Activated B cell treated with CpG ODN at 0.5 μM for 24 hours (primary cell): ENCODE measurements at places on chromosomes 1 and 21. TPM values are rescaled to one million over a fixed set of nuclear protein-coding genes. Genes with fewer than 3 reads are reported as not detected.

The H6PD gene
- total RNA-seq, result 20.3 and 21.9 TPM in 2 replicates

The KIAA1614 gene
- 0.07 and 0.38 TPM in 2 replicates for total RNA-seq

The CRYAA gene
- total RNA-seq, result not detected in 2 replicates

The ACTL8 gene
- total RNA-seq, result not detected in 2 replicates

DNA sequence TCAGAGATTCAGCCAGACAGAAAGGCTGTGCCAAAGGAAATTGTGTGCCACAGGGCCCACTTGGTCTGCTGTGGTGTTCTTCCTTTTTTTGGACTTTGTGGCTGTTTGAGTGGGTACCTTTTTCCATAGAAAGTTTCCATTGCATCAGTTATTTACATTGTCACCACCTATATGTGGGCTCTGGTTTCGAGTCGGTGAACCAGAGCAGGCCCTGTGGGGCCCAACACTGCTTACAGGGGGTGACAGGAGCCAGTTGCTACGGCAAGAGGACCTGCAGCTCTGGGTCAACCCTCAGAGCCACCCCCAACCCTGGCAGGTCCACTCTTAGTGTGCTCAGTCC lies 157.0 kb upstream of the EDN2 start:
- no peaks in the 10 kb centered on the region for H3K36me3 ChIP-seq
- no peak for DNase-seq
- H3K4me1 ChIP-seq, result peaks cover 35% of the 10 kb centered on the region
- H3K27me3 ChIP-seq, result no peaks in the 10 kb centered on the region
- H3K27ac ChIP-seq, result no peak overlapping the region

DNA sequence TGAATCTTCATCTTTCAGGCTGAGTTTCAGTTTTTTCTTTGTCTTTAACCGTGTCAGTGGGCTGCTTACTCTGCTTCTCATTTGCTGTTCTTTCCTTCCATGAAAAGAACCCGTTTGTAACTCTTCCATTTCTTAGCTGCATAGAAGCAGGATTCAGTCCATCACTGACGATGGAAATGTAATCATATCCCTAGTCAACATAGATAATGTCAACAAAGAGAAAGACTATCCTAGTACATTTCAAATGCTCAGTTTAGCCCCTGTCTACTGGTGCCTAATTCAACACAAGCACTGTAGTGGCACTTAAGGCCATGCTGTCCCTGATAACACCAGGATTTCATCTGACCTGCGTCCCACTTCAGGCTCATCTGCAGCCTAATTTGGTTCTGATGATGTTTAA lies 376 bp downstream of the GBP1 start:
- H3K27me3 ChIP-seq, result no peaks in the 10 kb centered on the region
- no peak for DNase-seq
- peaks cover 41% of the 10 kb centered on the region for H3K4me1 ChIP-seq
- peaks cover 23% of the 10 kb centered on the region for H3K36me3 ChIP-seq
- peak overlapping the region; percentile 86 for H3K27ac ChIP-seq

GRCh38 chr1:28160782-28161266 lies 15.7 kb downstream of the PTAFR start:
- H3K36me3 ChIP-seq, result no peaks in the 10 kb centered on the region
- H3K27me3 ChIP-seq, result no peaks in the 10 kb centered on the region
- no peak overlapping the region for H3K27ac ChIP-seq
- DNase-seq, result no peak
- H3K4me1 ChIP-seq, result no peaks in the 10 kb centered on the region

GRCh38 chr1:163347106-163347505 lies 25.4 kb downstream of the NUF2 start:
- no peak overlapping the region for H3K27ac ChIP-seq
- no peak overlapping the region for H3K4me3 ChIP-seq
- H3K27me3 ChIP-seq, result no peaks in the 10 kb centered on the region
- H3K36me3 ChIP-seq, result no peaks in the 10 kb centered on the region
- no peaks in the 10 kb centered on the region for H3K4me1 ChIP-seq
- DNase-seq, result no peak

DNA sequence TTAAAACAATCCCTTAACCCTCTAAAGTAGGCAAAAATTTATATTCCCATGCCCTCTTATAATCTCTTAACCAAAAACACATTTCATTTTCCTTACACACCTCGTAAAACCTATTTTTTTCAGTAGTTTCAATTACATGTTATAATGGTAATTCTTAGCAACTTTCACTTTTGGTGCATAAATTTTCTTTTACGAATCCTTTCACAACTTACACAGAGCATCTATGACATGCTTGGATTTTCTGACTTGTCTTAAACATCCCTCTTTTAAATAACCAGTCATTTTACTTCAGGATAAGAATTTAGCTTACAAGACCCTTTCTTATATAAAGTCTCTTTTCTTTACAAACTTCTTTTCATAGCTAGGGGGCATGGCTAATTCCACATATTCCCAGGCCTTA lies 8.9 kb upstream of the MRPL55 start:
- H3K4me3 ChIP-seq, result no peak overlapping the region
- H3K27me3 ChIP-seq, result no peaks in the 10 kb centered on the region
- H3K36me3 ChIP-seq, result no peaks in the 10 kb centered on the region
- H3K27ac ChIP-seq, result no peak overlapping the region
- peaks cover 9% of the 10 kb centered on the region for H3K4me1 ChIP-seq
- no peak for DNase-seq

DNA sequence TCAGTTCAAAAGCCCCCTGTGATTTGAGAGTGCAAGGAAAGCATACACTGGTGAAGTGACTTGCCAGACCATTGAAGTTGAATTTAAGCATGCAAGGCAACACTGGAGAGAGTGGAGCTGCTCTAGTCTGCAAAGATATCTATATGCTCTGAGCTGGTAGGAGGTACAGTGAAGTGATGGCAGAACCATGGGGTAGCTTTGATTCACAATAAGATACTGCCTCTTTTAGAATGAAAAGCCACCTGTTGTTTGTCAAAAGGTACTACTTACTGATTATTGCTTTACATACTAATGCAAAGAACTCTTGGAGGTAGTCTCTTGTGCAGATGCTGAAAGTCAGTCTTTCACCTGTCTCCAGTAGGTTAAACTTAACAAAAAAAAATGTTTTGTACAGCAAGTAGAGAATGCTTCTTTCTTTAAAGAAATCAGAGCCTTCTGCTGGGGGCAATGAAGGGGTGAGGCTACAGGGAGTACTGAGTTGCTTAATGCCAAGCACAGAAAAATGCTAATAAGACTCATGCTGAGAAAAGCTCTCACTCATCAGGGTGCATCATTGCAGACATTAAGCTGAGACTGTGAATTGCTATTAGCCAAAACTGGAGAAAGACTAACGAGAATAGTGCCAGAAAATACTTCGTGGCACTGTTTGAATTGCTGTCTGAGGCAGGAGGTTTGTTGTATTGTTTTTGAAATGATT lies 1150.5 kb upstream of the TMPRSS15 start:
- H3K27ac ChIP-seq, result no peak overlapping the region
- no peaks in the 10 kb centered on the region for H3K4me1 ChIP-seq
- DNase-seq, result no peak
- H3K4me3 ChIP-seq, result no peak overlapping the region

GRCh38 chr1:15005116-15005515 lies 148.4 kb upstream of the TMEM51 start:
- DNase-seq, result no peak
- H3K4me3 ChIP-seq, result no peak overlapping the region
- H3K36me3 ChIP-seq, result no peaks in the 10 kb centered on the region
- no peaks in the 10 kb centered on the region for H3K4me1 ChIP-seq

DNA sequence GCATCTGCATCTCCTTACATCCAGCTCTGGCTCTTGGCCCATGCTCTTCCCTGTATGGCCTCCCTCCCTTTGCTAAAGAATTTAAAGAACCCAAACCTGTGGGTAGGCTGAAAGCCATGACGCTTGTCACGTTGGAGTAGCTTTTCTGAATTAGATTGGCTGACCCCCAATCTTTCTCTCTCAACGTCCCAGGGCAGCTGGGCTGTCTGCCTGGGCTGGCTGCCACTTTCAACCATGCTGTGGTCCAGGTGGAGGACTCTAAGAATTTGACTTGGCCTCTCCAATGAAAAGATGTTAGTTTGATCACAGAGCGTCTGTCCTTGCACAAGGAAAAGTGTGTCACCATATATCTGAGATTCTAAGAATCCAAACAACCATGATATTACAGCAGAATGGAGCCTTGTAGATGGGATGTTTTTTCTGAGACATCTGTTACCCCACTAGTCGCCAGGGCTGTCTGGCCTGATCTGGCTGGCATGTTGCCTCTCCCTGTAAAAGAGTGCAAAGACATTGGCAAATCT lies 6.5 kb upstream of the IGSF3 start:
- H3K36me3 ChIP-seq, result no peaks in the 10 kb centered on the region
- DNase-seq, result no peak
- no peak overlapping the region for H3K4me3 ChIP-seq
- H3K27me3 ChIP-seq, result peaks cover 23% of the 10 kb centered on the region
- H3K4me1 ChIP-seq, result peaks cover 3% of the 10 kb centered on the region

GRCh38 chr1:185565302-185565701 lies 168.9 kb upstream of the HMCN1 start:
- no peak overlapping the region for H3K4me3 ChIP-seq
- peaks cover 46% of the 10 kb centered on the region for H3K4me1 ChIP-seq
- H3K36me3 ChIP-seq, result no peaks in the 10 kb centered on the region

GRCh38 chr21:42387164-42387563 lies 8.7 kb downstream of the TMPRSS3 start:
- H3K4me3 ChIP-seq, result no peak overlapping the region
- no peaks in the 10 kb centered on the region for H3K36me3 ChIP-seq

DNA sequence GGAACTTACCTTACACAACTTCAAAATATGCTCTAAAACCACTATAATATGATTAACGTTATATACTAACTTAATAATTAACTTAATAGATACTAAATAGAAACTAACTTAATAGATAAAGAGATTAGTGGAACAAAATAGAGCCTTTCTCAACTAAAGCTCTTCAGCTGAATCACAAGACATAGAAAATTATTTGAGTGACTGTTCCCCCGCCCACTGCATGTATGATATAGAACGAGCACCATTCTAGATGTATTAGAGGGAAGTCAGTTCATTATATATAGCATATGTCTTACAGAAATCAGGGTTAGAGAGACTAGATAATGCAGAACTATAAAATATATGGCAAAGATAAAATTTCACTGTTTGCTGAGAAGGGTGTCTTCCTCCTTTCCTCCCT lies 16.3 kb downstream of the LYPLAL1 start:
- no peaks in the 10 kb centered on the region for H3K27me3 ChIP-seq
- peaks cover 32% of the 10 kb centered on the region for H3K36me3 ChIP-seq
- peak overlapping the region; percentile 81 for H3K27ac ChIP-seq
- DNase-seq, result no peak

DNA sequence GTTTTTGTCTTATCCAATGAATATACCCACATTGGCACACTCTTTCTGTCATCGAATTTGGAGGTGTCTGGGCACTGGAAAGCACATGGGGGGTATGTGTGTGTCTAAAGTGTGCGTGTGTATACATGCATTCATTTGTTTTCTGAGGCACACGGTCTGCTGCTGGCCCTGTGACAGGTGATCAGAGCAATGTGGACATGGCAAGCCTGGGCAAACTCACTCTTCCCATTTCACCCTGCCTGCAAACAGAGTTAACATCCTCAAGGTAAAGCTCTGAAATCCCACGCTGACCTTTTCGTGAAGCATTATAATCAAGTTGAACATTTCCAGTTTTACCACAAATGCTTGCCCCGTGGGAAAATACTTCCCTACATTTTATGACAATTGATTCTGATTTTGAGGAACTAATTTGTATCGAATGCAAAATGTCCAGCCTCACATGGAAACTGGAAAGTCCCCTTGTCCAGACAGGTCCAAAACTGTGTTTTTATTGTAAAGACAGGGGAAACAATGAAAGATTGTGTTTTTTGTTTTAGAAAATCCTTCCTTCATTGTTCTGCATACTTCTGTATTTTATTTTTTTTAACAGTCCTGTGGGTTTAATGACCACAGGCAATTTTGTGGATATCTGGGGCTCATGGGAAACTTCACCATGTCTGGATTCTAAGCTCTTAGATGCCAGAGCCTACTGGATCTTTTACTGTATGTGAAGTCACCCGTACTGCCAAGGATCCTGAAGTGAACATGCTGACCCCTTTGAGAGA lies 160.9 kb downstream of the PBX1 start:
- DNase-seq, result no peak
- H3K36me3 ChIP-seq, result no peaks in the 10 kb centered on the region
